ENCODE measurements at places on chromosomes 5 and 9.
A peak's percentile ranks its signal among the peaks of the same experiment; 100 is the strongest.

DNA sequence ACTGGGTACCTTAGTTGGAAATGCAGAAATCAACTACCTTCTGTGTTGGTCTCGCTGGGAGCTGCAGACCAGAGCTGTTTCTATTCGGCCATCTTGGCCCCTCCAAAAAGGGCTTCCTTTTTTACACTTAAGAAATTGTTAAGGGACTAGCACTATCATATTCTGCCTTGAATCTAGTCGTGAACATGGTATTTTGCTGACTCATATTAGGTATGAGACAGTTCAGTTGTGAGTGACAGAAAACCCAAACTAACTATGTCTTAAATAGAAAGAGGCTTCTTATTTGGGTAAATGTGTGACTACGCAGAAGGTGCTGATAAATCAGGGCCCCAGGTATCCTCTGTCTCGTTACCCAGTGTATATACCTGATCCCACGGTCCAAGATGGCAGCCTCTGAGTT is 298.2 kb downstream of the EDIL3 start:
- DNase-seq, result no peak

DNA sequence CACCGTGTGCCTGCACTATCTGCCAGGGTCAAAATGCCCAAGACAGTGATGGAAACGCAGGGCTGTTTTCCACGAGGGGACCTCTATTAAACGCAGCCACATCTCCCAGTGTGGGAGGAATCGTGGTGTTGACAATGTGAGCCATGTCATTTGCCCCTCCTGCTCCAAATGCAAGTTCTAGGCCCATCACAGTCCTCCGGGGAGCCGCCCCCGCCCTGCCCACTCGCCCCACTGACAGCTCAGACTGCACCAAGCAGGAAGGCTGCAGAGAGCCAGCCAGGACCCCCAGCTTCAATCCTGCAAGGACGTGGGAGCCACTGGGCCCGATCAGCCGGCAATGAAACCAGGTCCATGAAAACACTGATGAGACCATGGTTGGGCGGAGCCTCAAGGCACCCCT is 85.9 kb downstream of the VAV2 start:
- DNase-seq, result no peak

GRCh38 chr5:173187054-173187743 is 42.9 kb downstream of the BNIP1 start:
- DNase-seq, result no peak

DNA sequence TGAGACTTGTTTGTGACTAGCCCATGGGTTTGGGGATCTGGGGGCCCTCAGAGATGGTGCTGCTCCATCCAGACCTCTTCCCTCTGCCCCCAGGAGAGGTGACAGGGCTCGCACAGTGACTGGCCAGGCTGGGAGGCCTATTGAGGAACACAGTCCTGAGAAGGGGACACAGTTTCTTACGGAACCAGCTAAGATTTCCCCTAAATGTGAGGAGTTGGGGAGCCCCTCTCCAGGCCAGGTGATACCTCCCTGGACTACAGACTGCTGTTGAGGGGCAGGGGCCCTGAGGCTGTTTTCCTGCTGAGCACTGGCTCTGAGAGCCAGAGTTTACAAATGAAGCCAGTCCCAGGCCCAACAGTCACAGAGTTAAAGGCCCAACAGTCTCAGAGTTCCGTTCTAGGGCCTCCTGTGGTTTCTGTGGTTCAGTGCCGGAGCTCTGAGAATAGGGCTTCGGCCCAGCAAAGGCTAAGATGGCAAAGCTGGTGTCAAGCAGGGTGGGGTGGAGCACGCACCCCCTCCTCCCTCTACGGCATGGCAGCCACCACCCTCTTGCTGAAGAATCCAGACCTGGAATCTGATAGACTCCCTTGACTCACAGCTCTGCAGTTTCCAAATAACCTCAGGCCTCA is 1.1 kb upstream of the SEMA4D start:
- DNase-seq, result no peak

- DNase-seq, result peak; percentile 62
These were observed 109.4 kb downstream of the ANKRD55 start for GRCh38 chr5:56123531-56124243.

DNA sequence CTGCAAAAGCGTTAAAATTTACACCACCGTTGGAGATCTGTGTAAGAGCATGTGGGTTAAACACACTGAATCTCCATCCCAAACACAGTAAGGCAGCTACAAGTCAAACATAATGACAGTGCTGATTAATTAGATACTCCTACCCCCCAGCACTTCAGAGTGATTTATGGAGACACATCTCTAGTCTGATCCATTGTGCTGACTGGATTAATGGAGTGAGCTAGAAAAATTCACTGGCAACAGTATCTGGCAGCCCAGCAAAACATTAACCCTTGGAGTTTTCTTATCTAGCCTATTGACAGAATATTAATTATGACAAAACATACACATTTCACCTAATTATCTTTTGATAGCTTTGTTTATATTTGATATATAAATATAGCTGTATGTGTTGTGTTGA is 188.6 kb upstream of the ISL1 start:
- no peak for DNase-seq

DNA sequence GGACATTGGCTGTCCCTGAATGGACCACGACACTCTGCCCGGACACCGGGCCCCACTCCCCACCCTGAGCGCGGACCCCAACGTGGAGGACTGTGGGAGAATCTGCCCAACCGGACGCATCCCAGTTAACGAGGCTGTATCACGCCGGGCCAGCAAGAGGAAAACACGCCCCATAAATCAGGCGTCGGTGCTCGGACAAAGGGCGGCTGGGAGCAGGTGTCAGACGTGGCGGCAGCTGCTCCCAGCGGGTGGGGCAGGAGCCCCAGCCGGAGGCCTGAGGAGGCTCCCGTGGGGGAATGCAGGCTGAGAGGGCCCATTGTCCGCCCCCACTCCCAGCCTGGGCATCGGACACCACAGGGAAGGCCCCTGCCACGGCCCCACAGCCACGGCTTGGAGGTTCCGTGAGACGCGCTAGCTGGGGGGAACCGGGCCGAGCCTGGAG is 19.2 kb downstream of the NOTCH1 start:
- peak; percentile 63 for DNase-seq

DNA sequence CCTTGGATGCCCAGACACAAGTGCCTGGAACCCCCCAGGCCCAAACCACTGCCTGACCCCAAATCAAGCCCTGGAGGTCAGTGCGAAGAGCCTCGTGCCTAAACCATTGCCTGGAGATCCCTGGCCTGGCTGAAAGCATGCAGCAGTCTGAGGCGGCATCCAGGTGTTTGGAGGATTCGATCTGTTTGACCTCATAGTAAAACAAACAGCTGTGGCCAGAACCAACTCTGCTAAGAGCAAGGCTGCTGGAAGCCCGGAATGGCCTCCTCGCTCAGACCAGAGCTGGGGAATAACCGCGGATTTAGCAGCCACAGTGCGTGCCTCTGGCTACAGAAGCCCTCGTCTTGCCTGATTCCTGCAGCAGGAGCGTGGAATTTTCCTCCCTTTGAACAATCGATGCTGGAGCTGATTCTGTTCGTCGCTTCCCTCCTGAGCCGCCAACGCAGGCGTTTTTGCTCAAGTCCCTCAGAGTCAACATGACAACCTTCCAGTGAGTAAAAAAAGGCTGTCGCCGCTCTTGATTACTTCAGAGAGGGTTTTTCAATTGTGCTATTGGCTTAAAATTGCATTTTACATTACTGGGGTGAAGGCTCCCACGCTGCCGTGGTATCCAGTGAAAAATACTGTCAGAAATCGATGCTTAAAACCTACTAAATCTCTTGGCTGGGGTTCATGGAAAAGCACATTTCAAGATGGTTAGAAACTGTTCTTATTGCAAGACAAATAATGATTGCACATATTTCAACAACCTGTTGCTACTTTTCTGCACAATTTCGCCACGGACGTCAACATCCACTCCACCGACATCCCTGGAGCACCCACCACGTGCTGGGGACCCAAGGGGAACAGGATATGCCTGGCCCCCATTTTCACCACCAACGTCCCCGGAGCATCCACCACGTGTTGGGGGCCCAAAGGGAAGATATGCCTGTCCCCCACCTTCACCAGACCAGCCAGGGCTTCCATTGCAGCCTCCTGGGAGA is 190.0 kb downstream of the OLFM1 start:
- no peak for DNase-seq

- DNase-seq, result peak; percentile 30
These were observed 1.2 kb downstream of the F2RL1 start for GRCh38 chr5:76819851-76820525.

DNA sequence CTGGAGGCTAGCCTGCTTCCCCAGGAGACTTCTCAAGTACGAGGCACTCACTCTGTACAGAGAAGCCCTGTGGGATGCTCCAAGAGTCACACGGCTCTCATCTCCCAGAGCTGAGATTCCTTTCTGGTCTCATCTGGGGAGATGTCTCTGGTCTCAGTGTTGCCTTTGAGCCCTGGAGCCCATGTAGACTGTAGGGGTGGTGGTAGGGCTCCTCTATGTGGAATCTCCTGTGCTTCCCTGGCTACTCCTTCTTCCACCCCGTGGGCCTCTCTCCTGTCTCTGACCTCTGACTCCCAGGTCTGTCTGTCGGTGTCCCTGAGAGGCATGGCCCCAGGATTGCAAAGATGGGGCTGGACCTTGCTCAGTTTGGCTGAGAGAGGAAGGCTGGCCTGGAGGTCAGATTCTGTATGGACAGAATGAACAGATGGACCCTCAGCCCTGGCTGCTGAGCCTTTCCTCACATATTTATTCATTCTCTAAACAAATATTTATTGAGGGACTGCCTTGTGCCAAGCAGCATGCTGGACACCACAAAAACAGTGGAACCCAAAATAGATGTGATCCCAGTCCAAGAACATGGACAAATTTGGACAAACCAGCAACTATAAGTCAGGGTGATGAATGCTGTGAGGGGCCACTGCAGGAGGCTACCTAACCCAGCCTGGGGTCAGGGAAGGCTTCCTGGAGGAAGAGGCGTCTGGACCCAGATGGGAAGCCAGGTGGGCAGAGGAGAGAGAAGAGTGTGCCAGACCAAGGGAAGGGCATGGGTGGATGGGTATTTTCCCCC is 2.6 kb downstream of the CCL19 start:
- DNase-seq, result no peak

- no peak for DNase-seq
These were observed 247.5 kb downstream of the ADAMTSL1 start for GRCh38 chr9:18721267-18721994.

GRCh38 chr9:112009656-112010055 is 113.0 kb downstream of the UGCG start:
- DNase-seq, result no peak

- DNase-seq, result peak; percentile 48
These were observed 5.8 kb upstream of the TRIM41 start for GRCh38 chr5:181217111-181217802.

DNA sequence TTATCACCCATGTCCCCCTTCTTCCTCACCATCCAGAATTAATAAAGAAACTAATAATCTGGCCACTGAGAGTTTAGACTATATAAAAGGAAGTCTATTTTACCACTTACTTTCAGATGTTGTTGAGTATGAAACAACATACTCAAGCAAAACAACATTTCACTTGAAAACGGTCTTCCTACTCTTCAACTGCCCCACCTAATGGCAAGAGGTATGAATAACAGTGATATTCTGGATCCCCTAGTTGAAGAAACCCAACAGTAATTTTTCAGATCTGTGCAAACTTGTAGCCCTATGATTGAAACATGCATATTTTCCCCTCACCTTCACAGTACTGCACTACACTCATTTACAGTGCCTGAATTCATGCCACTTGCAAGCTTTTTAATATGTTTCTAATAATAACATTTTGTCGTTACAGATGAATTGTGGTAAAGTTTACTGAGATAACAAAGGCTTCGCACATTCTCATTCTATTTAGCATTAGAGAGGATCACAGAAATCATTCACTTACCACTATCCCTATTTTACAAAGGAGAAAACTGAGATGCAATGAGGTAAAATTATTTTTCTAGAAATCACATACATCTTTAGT is 267.9 kb upstream of the PDE4D start:
- peak; percentile 26 for DNase-seq

GRCh38 chr9:22922222-22922621 is 475.6 kb downstream of the DMRTA1 start:
- no peak for DNase-seq

GRCh38 chr9:76704593-76705204 is 59.5 kb upstream of the PCA3 start:
- peak; percentile 93 for DNase-seq

DNA sequence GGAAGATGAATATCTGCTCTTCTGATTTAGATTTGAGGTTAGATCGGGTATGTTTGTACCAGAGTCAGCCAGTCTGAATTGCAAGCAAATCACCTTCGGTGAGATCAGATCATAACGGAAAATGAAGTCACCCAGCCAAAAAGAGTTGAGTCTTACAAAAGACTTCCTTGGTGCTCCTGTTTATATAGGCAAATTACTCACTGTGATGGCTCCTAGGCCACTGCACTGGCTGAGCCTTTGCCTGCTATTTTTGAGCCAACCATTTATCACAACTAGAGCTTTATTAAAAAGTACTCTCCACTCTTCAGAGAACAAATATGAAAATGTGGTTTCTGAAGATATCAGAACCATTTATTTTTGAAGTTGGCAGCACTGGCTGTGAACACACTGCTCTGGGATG is 277.7 kb upstream of the PCSK5 start:
- no peak for DNase-seq

DNA sequence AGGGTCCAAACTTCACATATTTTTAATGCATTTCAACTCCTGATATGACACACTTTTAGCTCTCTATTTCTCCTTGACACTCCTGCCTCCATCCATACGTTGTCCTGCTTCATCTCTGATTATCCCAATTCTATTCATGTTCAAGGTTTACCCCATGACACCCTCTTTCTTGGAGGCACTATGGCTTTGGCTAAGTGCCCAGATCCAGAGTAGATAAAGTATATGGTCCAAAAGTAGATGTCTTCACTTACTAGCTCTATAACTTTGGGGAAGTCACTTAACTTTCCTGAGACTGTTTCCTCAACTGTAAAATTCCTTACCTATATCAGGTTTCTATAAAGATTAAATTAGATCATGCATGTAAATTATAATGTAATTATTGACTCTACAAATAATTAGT is 36.1 kb downstream of the SLC22A5 start:
- no peak for DNase-seq

DNA sequence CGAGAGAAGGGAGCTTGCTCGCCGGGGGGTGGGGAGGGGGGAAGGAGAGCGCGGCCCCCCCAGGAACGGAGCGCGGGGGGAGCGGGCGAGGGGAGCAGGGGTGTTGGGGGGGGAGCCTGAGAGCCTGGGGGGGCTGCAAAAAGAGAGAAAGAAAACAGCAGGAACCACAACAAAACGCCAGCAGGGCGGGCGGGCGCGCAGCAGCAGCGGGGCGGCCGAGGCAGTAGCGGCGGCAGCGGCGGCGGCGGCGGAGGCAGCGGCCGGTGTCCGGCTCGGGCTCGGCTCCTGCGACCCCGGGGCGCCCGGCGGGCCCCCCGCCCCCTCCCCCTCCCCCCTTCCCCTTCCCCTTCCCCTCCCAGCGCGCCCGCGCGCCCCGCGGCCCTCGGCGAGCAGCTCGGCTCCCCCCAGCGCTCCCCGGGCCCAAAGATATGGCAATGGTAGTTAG is 1.6 kb downstream of the NR2F1 start:
- DNase-seq, result peak; percentile 27

GRCh38 chr5:21238786-21239185 is 1250.8 kb upstream of the CDH18 start:
- DNase-seq, result no peak

GRCh38 chr5:509611-510185 is 14.6 kb downstream of the SLC9A3 start:
- no peak for DNase-seq

- no peak for DNase-seq
These were observed 13.2 kb upstream of the SLC25A48 start for GRCh38 chr5:135821061-135821801.
